Hepatocyte (in vitro differentiated cells): ENCODE measurements at places on chromosomes 11 and 22. TPM values are rescaled to one million over a fixed set of nuclear protein-coding genes. Genes with fewer than 3 reads are reported as not detected.

DNA sequence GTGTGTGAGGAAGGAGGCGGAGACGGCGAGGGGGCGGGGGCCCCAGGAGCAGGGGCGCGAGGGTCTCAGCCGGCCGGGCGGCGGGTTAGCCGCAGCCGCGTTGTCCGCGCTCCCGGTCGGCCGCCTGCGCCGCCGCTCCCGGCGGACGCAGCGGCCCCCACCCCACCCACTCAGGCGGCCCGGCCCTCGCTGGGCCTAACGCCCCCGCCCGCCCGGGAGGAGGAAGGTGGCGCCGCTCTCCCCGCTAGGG lies at the start of gene FCHSD2:
FCHSD2 (minus strand) TSS at position 191 of the 250 bp plus-strand sequence. CDS start 441 bp downstream, outside the sequence.
- DNase-seq = no peak
- H3K27me3 ChIP-seq = no peaks in the 10 kb centered on the region
- H3K36me3 ChIP-seq = no peaks in the 10 kb centered on the region

CCDC15 gene
- 0.97 and 1.1 TPM in 2 replicates for polyA plus RNA-seq

DNA sequence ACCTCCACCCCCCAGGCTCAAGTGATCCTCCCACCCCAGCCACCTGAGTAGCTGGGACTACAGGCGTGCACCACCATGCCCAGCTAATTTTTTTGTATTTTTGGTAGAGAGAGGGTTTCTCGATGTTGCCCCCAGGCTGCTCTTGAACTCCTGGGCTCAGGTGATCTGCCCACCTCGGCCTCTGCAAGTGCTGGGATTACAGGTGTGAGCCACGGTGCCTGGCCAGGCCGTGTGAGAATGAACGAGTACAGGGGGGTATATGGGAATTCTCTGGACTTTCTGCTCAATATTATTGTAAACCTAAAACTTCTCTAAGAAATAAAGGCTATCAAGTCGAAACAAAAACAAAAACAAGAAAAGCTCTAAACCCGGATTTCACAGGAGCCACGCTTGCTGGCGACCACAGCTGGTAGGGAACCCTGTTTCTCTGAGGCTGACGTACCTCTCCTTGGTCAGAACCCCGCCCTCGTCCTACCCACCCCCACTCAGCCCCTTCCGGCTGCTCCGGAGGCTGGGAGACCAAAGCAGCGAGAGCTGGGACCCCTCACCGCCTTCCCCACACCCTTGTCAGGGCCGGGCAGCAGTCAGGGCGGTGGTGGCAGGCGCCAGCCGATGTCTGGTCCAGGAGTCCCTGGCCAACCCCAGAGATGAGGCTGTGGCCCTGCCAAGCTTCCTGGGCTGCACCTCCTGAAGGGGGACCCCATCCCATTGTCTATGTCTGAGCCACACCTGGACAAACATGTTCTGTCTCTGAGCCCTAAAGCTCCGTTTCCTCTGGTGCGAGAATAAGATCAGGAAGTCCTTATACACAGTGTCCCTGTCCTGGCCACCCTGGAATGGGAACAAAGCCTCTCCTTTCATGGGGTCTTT lies 52.1 kb downstream of the LINC01488 start:
- no peaks in the 10 kb centered on the region for H3K27me3 ChIP-seq
- no peaks in the 10 kb centered on the region for H3K36me3 ChIP-seq
- no peak overlapping the region for H3K27ac ChIP-seq
- DNase-seq = no peak

MUC5AC gene
- polyA plus RNA-seq = 0.02 and 0.08 TPM in 2 replicates

A4GALT gene
- 2.2 and 5.8 TPM in 2 replicates for polyA plus RNA-seq

DNA sequence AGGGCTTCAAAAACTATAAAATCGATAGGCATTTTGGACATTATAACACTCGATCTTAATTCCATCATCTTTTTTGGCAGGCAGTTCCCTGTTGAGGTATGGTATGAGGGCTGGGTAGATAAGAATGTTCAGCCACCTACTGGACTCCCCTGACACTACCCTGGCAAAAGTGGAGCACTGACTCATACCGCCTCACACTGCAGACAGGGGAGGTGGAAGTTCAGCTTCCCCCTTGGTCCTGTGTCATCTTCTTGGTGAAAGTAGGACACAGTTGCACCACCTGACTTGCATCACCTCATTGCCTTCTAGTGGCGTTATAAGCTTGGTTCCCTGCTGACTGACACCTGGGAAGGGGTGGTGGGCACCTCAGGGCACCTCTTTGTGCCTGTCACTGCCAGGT lies 30.4 kb downstream of the PAAF1 start:
- H3K4me1 ChIP-seq = no peaks in the 10 kb centered on the region
- H3K36me3 ChIP-seq = no peaks in the 10 kb centered on the region

DNA sequence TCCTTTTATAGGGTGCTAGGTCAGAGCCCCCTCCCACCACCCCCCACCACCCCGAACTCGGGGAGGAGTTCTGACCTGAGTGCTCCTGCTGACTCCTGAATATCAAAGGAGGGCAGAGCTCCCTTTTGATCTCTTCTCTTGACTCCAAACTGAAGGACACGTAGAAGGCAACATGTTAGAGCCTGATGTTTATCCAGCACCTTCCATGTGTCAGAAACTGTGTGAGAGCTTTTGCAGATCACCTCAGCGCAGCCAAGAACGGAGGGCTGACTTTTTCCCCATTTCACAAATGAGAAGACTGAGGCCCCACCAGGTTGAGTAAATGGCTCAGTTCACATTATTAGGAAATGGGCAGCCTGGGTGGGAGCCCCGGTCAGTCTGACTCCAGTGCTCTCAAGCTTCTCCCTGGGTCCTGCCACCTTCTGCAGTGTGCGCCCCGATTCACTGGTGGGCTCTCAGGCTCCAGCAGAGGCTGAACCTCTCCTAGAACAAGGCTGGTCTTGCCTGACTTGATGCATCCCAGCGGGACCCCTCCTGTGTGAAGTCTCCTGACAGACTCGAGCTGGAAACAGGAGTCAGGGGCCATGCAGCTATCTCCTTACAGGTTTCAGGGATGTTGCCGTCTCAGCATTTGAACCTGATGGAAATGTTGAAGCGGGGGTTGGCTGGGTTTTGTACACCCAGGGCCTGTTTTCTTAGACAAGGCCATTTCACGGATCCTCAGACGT lies 98.5 kb downstream of the TSPAN18 start:
- no peak overlapping the region for H3K4me3 ChIP-seq
- H3K27ac ChIP-seq = no peak overlapping the region
- no peaks in the 10 kb centered on the region for H3K36me3 ChIP-seq
- no peak for DNase-seq

DNA sequence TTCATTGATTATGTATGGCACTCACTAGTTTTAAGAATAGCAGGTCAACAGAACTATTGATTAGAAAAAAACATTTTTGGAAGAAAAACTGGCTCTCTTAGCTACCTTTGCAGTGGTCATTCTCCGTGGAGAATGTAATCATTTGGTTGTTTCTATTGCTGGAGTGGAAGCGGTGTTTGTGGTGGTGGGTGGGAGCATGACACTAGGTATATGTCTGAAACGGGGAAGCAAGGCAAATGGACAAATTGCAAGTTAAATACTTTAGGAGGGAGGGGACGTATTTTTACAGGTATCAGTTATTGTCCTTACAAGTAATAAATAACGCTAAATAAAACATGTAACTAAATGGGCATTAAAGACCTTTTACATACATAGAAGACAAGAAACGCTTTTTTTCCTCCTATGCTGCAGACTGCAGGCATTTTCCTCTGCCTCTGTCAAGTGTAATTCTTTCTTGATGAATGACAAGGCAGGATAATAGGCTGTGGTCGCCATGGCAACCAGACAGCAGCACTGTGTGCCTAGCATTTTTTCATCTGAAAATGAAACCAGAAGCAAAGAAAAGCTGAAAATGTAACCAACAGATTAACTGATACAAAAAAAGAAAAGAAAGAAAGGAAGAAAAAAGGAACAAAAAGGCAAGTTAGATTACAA lies 46.2 kb downstream of the BLID start:
- peak; percentile 79 for DNase-seq
- no peaks in the 10 kb centered on the region for H3K36me3 ChIP-seq
- H3K4me3 ChIP-seq = no peak overlapping the region
- H3K4me1 ChIP-seq = no peaks in the 10 kb centered on the region

- no peaks in the 10 kb centered on the region for H3K4me1 ChIP-seq
- H3K27me3 ChIP-seq = no peaks in the 10 kb centered on the region
- H3K36me3 ChIP-seq = no peaks in the 10 kb centered on the region
- H3K4me3 ChIP-seq = no peak overlapping the region
- DNase-seq = no peak
Measured at GRCh38 chr11:69370984-69371709, 77.2 kb downstream of the MYEOV start.

DNA sequence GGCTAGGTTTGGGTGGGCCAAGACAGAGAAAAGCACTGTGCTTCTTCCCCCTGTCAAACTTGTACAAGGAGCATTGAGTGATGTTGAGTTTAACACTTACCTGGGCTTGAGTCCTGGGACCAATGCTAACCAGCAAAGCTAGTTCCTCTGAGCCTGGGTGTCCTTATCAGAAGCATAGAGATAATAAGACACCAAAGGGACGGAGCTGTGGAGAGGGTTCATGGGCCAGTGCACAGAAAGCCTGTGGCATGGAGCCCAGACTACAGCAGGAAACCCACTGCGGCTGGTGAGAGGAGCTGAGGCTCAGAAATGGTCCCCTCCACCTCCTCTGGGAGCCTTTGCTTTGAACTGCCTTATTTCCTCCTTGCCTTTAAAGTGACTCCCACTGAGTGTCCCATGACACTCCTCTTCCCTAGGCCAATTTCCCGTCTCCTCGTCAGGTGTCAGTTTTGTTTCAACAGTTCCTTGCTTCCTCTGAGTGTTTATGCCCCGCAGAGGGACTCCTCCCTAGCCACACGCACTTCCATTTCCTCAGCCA lies 9.4 kb downstream of the SLCO2B1 start:
- no peak overlapping the region for H3K4me3 ChIP-seq
- no peaks in the 10 kb centered on the region for H3K27me3 ChIP-seq
- no peaks in the 10 kb centered on the region for H3K36me3 ChIP-seq
- no peak for DNase-seq

CD3D gene
- 1.8 and 3.6 TPM in 2 replicates for polyA plus RNA-seq

- H3K27me3 ChIP-seq = no peaks in the 10 kb centered on the region
- H3K4me1 ChIP-seq = peaks cover 10% of the 10 kb centered on the region
- no peak for DNase-seq
- peak overlapping the region; percentile 81 for H3K4me3 ChIP-seq
- H3K27ac ChIP-seq = peak overlapping the region; percentile 92
Measured at GRCh38 chr11:67420147-67420645, 4.7 kb downstream of the CARNS1 start.

GRCh38 chr11:41851743-41852142 lies 392.3 kb upstream of the LRRC4C start:
- no peak for DNase-seq
- H3K4me1 ChIP-seq = no peaks in the 10 kb centered on the region
- no peaks in the 10 kb centered on the region for H3K27me3 ChIP-seq
- H3K36me3 ChIP-seq = no peaks in the 10 kb centered on the region
- no peak overlapping the region for H3K27ac ChIP-seq
